BJ (cell line): ENCODE measurements at places on chromosomes 16 and 17.

- DNase-seq, result no peak
Measured at GRCh38 chr16:30787613-30788378, 791 bp upstream of the ZNF629 start.

DNA sequence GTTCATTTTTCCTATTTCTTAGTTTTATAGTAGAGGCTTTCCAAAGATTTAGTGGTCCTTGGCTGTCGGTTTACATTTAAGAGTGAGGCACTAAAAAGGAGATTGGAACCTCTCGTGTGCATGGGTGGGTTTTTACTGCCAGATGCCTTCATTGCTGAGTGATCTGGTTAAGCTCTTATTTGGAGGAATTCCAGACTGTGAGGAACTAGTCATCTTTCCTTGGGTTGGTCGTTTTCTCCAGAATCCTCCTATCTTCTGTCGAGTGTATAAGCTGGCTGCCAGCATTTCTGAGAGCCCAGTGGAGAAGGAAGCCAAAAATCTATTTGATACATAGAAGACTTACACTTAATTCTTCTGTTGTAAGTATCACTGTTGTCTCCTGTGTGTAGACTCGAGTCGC is 22.6 kb downstream of the IST1 start:
- no peak for DNase-seq

DNA sequence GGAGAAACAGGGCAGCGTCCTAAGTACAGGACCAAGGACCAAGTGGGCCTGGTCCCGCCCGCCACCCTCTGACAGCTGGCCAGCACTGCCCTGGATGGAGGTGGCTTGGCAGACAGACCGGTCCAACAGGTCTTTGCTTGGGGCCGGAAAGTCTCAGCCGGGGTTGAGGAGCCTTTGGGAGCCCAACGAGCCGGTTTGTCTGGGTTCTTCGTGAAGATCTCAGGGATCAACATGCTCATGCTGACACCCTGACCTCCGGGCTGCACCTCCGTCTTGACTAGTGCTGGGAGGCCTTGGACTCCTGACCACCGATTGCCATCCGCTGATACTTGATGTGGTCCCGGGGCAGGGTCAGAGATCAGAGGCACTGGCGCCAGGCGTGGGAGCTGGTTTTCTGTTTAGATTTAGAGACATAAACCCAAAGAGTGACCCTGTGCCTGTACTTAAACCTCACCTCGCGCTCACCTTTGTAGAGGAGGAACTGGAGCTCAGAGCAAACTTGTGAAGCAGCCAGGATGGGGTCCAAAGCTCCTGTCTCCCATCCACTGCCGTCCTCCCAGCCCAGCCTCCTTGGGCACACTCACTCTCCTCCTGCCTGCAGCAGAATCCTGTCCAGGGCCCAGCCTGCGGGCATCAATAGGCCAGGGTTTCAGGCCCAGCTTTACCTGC is 92.1 kb upstream of the GSE1 start:
- no peak for DNase-seq

DNA sequence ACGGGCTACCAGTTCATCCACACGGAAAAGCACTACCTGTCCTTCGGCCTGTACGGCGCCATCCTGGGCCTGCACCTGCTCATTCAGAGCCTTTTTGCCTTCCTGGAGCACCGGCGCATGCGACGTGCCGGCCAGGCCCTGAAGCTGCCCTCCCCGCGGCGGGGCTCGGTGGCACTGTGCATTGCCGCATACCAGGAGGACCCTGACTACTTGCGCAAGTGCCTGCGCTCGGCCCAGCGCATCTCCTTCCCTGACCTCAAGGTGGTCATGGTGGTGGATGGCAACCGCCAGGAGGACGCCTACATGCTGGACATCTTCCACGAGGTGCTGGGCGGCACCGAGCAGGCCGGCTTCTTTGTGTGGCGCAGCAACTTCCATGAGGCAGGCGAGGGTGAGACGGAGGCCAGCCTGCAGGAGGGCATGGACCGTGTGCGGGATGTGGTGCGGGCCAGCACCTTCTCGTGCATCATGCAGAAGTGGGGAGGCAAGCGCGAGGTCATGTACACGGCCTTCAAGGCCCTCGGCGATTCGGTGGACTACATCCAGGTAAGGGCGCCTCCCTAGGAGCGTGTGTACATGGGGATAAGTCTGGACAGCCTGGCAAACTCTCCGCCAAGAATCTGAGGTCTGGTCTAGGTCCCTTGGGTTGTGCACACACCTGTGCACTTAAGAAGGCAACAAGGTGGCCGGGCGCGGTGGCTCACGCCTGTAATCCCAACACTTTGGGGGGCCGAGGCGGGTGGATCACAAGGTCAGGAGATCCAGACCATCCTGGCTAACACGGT is 4.2 kb downstream of the HAS3 start:
- DNase-seq, result no peak

DNA sequence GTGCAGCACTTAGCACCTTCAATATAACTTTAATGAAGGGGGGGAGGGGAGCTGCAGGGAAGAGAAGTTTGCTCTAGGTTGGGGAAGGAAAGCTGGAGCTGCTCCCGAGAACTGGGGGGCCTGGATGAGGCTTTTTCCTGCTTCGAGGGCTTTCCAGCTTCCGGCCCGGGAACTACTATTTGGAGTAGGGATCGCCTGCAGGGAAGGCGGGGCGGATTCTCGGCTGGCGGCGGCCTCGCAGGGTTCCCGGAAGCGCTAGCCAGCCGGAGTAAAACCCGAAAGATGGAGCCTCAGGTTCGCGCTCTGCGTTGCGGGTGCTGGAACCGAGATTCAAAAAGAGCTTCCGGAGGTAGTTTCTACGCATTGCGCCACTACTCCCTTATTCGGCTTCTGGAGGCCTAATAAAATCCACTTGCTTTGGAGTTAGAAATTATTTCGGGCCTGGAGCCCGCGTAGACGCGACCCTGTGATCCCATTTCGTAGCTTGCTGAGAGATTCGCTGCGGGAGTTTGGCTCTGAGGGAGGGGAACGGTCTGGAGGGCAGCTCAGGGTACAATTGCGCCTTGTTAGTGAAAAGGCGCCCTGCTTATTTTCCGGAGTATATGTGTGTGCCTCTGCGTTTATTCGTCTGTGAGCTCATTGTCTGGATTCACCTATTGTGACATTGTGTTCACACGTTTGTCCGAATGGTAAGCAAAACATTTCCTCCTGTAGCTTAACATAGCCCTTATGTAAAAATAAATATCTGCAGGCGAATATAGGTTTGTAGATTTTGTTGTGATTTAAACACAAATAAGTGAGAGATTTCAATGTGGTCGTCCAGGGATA is 652 bp downstream of the PRAC2 start:
- DNase-seq, result no peak

DNA sequence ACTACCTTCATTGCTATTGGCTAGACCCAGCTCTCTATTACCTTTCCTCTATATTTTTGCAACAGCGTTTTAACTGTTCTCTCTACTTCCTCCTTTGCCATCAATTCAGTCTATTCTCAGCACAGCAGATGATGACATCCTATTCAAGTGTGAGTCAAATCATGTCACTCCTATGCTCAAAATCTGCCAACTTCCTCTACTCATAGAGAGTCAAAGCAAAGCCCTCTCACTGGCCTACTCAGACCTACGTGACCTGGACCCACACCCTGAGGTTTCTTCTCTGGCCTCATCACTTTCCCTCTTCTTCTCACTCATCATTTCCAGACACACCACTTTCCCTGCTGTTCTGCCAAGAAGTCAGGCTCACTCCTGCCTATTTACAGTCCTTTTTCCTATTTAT is 289.0 kb upstream of the AXIN2 start:
- no peak for DNase-seq

GRCh38 chr17:38898291-38898679 is 27.1 kb upstream of the LASP1NB start:
- DNase-seq, result no peak

GRCh38 chr17:6145946-6146345 is 75.8 kb downstream of the WSCD1 start:
- DNase-seq, result no peak

DNA sequence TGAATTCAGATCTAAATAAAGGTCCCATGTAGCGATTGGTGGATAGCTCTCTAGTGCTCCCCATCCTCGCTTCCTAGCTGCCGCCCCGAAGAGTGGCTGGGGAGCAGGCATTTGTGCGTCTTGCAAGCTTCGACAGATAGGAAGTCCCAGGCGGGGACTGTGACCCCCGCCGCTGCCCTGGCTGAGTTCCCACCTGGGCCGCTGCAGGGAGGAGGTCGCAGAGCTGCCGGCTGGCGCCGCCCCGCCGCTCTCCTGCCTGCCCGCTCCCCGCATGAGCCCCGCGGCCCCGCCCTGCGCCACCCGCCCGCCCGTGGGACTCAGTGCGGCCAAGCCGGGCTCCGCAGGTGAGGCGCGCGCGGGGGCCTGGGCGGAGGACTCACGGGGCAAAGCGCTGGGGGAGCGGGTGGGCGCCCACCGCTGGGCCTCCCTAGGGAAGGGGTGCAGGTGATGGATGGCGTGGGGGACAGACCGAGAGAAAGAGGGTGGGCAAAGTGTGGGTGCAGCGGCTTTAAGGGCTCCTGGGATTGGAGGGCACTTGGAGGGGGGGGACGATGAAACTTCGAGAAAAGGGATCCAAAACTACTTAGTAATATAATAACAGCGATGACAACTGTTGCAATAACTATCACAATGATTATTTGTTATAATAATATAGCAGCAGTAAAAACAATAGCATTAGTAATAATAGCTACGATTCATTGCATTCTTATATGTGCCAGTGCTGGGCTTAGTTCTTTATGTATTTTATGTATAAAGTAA is at the start of gene OTOA:
Gene OTOA, plus strand, starts transcription at position 80 of the 759 bp plus-strand sequence. CDS start 14,547 bp downstream, outside the sequence.
- DNase-seq, result no peak

DNA sequence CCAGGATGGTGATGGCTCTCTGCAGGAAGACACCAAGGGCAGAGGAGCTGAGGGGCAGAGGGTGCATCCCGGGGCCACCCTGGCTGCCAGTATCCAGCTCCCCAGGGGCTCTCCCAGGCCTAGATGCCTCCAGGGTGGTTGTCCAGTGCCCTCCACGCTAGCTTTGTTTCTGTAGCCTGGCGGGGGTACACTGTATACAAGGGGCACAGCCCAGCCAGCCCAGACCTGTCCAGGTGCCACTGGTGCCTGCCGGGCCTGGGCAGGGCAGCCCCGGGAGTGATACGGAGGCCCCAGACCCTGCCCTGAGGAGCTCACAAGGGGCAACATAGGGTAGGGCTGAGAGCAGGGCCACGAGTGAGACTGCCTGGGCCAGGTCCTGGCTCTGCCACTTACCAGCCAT is 14.6 kb upstream of the TRPV3 start:
- no peak for DNase-seq

DNA sequence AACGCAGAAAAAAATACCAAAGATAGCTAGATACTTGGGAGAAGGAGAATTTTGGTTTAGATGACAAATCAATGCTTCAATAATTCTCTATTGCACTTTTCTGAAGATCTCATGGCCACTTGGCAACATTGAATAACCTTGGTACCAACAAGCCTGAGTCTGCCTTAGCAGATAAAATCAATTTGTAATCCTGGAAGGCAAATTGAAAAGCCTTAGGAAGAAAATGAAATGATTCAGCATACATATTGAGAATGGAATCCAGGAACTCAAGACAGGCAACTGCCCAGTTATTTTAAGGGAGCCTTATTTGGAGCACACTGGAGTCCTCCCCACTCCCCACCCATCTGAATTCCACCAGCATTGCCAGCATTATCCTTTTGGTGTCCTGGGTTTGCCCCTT is 109.3 kb upstream of the SOX9 start:
- DNase-seq, result no peak

GRCh38 chr17:61827649-61828395 is 35.5 kb downstream of the BRIP1 start:
- DNase-seq, result no peak

DNA sequence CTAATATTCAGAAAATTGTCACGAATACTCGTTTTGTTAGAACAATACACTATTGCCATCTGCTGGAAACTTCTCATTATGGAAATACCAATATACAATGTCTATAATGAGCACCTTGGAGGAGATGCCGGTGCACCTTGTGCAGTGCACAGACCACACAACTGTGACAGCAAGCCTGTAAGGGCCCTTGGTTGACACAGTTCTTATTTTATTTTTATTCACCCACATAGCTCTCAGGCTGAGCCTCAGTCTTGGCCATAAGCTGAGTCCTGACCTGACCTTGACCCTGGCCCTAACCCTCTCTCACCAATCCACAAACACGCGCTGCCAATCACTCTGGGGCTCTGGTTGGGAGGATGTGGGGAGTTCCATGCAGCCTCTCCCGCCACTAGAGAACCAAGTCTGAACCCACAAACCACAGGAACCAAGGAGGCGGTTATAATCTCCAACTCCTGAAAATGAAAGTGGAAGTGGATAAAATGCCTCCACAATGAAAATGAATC is 7.6 kb downstream of the AIPL1 start:
- no peak for DNase-seq

- no peak for DNase-seq
Measured at GRCh38 chr17:8830141-8830540, 31.0 kb upstream of the MFSD6L start.

DNA sequence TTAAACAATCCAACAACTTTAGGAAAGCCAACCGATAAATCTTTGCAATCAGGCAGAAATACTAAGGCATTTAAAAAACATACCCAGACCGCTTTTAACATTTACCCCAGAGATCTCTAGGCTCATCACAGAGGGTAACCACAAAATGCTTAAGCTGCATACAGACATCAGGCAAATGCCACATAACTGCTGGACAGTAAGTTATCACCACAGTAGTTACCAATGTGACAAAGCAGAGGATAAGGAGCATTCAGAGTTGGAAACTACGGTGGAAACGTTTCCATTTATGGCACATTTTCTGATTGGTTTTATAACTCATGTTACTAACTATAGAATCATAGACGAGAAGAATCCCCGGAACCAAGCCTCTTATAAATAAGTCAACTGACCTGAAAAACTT is 77.5 kb downstream of the KANSL1 start:
- no peak for DNase-seq

GRCh38 chr16:89187032-89187769 is 13.1 kb downstream of the SLC22A31 start:
- no peak for DNase-seq

DNA sequence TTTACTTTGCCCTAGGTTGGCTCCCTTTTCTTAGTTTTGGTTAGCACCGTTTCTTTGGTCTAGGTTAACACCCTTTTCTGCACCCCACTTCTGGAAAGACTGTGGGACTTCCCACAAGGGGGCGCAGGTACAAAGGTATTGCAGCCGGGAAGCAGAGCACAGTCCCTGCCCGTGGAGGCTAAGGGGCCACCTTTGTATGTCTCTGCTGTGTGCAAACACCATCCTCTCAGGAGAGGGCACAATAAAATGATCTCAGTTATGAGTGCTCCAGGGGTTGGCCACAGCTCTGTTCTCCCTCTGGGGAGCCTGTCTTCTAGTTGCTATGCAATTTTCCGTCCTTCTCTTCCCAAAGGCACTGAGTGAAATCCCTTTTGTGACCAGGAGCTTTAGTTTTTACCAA is 28.4 kb upstream of the TMC5 start:
- no peak for DNase-seq
